Posterior cingulate gyrus (tissue), 11 donors: ENCODE measurements at places on chromosomes 7 and 10.
A peak's percentile ranks its signal among the peaks of the same experiment; 100 is the strongest.

GRCh38 chr10:71161425-71161824 lies 50.9 kb upstream of the UNC5B start:
- no peak for DNase-seq

DNA sequence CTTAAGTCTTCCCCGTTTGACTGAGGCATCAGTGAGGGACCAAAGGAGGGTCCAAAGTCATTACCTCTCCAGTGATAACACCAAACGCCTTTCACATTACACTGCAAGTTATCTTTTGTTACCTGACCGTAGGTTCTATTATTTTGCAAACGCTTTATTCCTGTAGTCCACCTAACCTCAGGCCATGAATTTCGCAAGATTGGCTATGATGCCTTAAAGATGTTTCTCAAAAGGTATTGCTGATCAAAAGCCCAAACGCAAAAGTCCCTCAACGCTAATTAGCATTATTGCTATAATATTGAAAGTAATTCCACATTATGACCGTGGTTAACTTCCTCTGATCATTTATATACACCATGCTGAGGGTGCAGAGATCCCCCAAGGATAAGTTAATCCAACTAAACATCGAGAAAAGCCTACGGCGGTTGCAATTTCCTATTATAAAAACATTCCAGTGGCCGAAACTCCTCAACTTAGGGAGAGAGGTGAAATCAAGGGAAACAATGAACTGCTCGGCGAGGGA lies 649 bp downstream of the DNA2 start:
- no peak for DNase-seq

DNA sequence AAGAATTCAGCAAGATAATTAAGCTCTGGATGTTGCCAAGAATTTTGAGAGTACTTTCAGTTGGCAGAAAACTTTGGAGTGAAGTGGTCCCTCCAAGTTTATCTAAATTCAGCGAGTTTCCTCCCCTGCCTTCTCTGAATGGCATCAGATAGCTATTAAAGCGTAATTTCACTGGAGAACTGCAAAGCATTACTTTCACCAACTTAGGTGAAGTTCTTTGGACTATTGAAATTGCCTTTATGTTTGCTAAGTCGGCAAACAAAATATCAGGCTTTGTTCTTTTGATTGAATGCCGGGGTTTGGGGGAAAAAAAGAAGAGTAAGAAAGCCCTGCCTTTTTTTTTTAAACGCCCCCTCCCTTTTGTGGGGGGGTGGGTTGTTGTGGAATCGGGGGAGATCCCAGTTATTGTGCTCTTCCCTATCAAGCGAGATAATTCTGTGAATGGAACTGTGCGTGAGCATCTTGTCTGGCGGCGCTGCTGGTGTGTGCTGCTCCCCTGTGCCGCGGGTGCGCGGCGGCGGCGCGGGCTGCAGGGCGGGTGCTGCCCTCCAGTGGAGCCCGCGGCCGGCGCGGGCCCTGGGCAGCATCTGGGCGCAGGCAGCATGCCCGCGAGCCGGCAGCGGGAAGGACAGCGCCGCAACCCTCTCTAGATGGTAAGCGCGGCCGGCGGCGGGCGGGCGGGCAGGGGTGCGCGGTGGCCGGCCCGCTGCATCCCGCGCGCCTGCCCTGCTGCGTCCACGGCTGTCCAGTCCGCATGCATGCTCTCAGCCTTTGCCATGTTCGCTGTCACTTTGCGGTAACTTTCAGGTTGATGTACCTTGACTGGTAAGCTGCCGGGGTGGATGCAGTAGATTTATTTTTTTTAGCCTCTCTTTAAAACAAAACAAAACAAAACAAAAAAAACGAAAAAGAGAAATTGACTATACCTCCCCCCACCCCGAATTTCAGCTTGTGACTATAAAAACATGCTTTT lies 176.5 kb downstream of the TCF7L2 start:
- DNase-seq = peak; percentile 54

- DNase-seq = no peak
These were observed 84.6 kb upstream of the DLX6 start for GRCh38 chr7:96920713-96921112.

GRCh38 chr7:41170466-41170865 lies 532.4 kb downstream of the INHBA start:
- no peak for DNase-seq

GRCh38 chr10:79976999-79977398 lies 28.1 kb upstream of the SFTPD start:
- DNase-seq = no peak

- peak; percentile 30 for DNase-seq
These were observed 1.1 kb downstream of the MARVELD1 start for GRCh38 chr10:97714401-97715258.

GRCh38 chr10:11261687-11262493 lies 244.2 kb downstream of the CELF2 start:
- DNase-seq = no peak

GRCh38 chr7:150732786-150733481 lies 4.3 kb upstream of the GIMAP5 start:
- DNase-seq = no peak

DNA sequence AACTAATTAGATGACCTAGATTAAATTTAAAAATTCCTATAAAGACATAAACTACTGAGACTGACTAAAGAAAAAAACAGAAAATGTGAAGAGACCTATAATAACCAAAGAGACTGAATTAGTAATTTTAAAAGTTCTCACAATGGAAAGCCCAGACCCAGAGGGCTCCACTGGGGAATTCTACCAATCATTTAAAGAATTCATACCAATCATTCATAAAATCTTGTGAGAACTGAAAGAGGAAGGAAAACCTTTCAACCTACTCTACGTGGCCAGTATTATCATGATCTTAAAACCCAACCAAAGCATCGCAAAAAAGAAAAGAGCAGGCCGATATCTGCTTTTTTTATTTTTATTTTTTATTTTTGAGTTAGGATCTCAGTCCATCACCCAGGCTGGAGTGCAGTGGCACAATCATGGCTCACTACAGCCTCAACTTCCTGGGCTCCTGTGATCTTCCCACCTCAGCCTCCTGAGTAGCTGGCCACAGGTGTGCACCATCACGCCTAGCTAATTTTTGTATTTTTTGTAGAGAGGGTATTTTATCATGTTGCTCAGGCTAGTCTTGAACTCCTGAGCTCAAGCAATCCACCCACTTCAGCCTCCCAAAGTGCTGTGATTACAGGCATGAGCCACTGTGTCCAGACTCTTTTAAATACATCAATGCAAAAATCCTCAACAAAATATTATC lies 48.6 kb downstream of the DGKI start:
- DNase-seq = no peak

- no peak for DNase-seq
These were observed 63.2 kb downstream of the EBF3 start for GRCh38 chr10:129900825-129901224.

DNA sequence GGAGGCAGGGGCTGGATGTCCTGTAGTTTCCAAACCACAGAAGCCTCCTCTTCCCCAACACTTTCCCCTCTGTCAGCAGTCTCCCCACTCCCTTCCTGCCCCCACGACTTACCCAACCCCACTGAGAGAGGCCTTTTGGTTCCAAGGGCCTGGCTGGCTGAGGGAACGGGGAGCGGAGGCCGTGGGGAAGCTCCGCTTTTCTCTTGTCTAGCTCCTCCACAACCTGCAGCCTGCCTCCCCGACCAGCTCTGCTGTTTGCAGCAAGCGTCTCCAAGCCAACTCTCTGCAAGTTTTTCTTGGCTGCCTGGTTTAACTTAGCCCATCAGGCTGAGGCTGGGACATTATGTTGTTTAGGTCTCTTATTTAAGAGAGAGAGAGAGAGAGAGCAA lies 126.8 kb downstream of the NEURL1 start:
- no peak for DNase-seq

DNA sequence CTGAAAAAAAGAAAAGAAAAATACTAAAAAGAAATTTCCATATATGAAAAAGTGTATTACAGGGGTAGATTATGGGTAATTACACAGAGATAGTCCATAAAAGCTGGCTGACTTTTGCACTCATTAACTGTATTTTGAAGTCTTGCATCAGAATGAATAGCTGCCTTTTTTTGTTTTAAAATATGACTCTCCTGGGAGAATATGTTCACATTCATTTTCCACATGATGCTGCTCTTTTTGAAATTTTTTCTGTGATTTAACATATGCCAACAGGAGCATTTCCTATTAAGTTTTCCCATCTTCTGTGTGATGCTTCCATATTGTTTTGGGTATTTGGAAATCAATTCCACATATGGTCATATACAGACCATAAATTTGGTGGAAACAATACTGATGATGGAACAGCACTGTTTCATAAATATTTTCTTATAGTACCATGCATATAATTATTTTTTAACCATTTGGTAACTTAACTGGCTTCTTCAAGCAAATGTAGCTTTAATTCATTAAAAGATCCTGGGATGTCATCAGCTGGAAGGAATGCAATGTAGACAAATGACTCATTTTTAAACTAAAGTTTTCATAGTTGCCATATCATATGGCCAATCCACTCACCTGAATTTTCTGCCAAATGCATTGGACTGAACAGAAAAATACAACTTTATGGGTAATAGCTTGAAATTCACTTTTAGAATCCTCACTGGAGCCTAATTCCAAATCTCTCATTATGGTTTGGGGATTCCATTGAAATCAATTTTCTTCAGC lies 313.9 kb upstream of the GLI3 start:
- no peak for DNase-seq

DNA sequence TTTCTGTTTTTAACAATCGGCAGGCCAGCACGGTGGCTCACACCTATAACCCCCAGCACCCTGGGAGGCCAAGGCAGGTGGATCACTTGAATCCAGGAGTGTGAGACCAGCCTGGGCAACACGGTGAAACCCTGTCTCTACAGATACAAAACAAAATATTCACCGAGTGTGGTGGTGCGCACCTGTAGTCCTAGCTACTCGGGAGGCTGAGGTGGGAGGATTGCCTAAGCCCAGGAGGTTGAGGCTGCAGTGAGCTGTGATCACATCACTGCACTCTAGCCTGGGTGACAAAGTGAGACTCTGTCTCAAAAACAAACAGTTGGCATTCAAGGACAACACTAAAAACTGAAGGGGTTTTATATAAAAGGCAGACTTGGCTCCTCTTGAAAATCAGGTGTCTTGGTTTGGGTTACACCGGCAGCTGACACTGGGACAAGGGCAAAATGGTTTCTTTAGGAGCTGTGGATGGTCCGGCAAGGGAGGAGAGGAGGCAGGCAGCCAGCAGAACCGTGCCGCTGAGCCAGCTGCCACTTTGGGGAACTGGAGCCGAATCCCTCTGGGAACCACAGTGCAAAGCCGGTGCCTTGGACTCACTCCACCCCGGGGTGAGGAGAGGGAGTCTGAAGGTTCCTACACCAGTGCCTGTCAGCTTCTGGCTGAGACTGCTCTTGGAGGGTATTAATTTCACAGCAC lies 52.6 kb downstream of the CHST3 start:
- DNase-seq = peak; percentile 88

DNA sequence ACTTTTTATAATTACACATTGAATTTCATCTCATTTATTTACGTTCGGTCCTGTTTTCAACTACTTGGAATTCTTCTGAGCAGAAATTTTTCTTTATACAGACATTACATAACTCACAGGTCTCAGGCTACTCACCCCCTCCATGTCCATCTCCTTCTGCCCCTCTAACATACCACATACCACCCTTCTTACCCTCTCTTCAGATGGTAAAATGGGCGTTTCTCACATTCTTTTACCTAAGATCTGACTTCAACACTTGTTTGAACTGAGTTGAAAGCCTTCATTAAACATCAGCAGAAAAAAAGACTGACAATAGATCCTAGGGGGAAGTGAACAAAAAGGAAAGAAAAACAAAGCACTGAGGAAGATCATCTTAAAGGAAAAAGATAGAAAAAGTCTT lies 309.7 kb downstream of the CTNNA3 start:
- DNase-seq = no peak

DNA sequence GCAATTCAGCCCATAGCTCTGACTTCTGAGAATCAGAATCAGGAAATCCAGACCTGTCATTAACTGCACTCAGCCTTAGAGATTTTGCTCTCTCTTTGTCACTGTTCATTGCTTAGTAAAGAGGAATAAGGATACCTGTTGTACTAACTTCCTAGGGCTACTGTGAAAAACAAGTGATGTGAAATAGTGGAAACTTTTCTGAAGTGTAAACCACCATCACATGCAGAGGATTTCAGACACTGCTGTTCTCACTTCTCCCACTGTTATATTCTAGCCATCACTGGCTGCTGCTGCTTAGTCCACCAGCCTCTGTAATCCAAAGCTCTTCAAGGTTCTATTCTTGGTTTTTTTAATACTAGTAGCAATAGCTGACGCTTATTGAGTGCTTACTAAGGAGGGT lies 129.6 kb upstream of the CCDC6 start:
- no peak for DNase-seq

DNA sequence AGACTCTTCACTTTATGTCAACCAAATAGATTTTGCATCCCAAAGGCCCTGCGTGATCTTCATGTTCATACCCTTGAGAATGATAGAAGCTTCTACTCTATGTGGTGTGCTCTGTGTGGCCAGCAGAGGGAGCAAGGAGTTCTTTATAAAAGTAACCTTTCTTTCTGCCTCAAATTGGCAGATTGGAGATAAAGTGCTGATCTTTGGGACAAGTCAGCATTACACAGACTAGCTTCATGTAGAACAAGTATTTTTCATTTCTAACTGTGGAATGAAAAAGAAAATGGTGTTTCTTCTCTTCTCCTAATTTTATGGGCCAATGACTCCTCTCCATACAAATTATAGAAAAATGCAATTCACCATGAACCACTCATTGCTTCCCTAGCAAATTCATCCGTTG lies 1214.1 kb downstream of the SORCS1 start:
- DNase-seq = peak; percentile 71

- no peak for DNase-seq
These were observed 153.8 kb downstream of the GNAI1 start for GRCh38 chr7:80288175-80289122.

- no peak for DNase-seq
These were observed 109.8 kb downstream of the INPP5A start for GRCh38 chr10:132647424-132647823.

GRCh38 chr10:50653142-50653541 lies 29.4 kb upstream of the SGMS1 start:
- peak; percentile 27 for DNase-seq

GRCh38 chr7:1689311-1689710 lies 19.2 kb downstream of the ELFN1 start:
- peak; percentile 13 for DNase-seq

GRCh38 chr10:133196936-133197758 lies 32.9 kb upstream of the UTF1 start:
- DNase-seq = no peak

- DNase-seq = no peak
These were observed 253.5 kb downstream of the MAGI2 start for GRCh38 chr7:79199961-79200360.

DNA sequence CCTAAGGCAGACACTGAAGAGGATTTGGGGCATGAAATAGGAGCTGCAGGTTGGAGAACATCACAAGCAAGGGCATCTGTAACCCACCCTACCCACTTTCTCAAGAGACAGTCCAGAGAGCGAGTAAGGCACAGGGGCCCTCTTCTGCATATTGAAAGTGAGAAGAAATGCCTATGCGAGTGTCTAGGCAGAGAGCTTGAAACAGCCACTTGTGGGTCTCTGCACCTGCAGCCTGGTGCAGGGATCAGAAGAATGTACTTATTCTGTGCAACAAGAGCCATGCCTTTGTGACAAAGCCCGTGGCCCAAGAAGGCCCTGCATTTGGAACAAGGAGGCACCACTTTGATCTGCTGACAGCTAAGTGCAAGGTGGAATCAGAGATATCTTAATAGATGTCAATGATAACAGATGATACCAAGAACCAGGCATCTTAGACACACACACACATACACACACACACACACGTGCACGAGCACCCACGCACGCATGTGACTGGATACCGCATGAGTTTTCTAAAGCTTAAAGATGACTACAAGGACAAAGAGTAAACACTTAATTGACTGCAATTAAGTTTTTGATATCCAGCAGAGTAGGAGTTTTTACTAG lies 89.3 kb downstream of the NPSR1 start:
- no peak for DNase-seq
